ENCODE measurements at places on chromosomes 7 and 10.

DNA sequence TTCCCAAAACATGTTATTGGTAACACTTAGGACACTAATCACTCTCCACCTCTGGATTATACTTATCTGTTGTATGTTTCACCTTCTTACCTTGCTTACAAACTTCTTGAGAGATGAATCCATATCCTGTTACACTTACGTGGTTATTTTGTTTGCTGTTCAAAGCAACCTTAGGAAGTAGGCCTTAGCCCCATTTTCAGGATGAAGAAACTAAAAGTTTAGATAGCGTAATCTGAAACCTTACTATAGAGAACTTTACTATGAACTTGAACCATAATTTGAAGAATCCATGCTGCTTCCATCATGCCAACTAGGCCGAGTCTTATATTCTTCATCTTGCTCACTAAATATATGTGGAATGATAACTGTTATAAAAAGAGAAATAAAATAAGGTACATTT lies 4.6 kb downstream of the TES start:
- no peak for ATAC-seq

DNA sequence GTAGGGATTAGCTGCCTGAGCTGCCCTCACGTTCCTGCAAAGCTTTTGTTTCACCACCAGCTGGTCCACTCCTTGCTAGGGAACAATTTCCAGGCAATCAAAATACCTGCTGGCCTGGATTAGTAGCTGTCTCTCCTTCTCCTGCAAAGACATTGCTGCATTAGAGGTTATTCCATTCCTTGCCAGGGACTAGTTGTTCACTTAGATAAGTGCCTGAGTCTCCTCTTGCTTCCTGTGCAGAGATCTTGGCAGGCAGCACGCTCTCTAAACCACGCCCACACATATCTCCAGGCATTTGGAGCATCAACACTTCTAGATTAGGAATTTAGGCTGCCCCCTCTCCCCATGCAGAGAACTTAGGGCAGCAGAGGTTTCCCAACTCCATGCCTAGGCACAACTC lies 150.4 kb upstream of the SMIM30 start:
- ATAC-seq = no peak

- ATAC-seq = no peak
Observed at GRCh38 chr10:48557511-48558123, 47.3 kb downstream of the ARHGAP22 start.

DNA sequence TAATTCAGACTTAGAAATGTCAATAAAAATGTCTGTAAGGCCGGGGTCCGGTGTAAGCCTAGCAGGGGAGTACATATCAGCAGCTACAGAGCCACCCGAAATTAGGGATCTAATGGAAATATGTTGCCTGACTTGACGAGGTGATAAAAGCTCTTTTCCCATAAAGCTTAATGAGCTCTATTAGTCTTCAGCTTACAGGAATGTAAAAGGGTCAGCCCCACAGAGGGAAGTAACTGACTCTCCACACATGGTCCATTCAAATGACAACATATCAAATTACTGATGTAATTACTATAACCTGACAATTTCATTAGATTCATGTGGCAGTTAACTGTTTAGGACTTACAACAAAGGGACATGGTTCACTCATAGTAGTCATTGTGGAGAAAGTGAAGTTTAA lies 62.3 kb downstream of the ATE1 start:
- no peak for ATAC-seq

GRCh38 chr7:34158368-34159153 lies 253.2 kb downstream of the BMPER start:
- ATAC-seq = no peak

GRCh38 chr10:100148353-100149211 lies 37.2 kb downstream of the ERLIN1 start:
- ATAC-seq = no peak

DNA sequence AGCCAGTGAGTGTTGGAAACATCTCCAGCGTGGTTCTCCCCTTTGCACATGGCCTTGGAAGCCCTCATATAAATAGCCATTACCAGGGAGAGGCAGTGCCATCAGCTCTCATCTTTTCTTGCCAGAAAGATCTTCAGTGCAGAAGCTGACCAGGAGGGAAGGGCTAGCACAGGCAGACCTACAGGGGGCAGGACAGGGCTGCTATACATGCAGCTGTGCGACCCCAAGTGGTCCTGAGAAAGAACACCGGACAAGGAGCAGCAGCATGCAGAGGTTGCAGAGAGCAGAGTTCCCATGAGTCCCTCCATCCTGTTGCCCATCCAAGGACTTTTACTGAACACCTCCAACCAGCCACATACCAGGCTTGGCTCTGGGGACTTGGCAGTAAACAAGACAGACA lies 17.1 kb downstream of the GRID1 start:
- peak; percentile 78 for ATAC-seq

- ATAC-seq = peak; percentile 62
Observed at GRCh38 chr7:4613846-4614548, 68.1 kb upstream of the FOXK1 start.

- no peak for ATAC-seq
Observed at GRCh38 chr7:15648461-15648961, 38.0 kb downstream of the MEOX2 start.

DNA sequence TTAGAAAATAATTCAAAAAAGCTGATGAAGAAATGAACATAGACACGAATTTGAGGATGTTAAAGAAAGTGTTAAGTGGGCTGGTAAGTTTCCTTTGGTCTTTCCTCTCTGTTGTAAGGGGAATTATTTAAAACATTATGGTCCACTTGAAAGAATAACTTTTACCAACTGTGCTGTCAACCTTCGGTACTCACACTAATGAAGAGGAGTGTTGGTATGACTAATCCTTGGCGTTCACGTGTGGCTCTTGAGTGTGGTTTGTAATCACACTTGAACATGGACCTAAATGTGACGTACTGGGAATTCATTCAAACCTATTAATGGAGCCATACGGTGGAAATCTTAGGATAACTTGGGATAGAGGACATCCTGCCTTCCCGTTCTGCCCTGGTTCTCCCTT lies 41.3 kb downstream of the TBXAS1 start:
- ATAC-seq = no peak

DNA sequence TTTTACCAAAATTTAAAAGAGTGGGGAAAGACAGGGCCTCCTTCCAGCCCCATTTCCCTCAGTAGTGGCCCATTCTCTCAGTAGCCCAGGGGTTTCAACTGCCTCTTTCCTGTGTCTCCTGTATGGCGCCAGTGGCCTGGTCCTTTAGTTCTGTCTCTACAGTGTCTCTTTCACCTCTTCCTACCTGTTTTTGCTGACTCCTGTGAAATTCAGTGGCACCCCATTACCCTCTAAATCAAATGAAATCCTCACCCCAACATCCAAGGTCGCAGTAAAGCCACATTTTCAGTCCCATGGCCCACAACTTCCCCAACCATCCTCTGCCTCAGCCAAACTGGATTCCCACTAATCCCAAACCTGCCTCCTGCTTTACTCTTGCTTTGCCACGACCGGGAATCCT lies 200.7 kb downstream of the IPMK start:
- ATAC-seq = no peak

GRCh38 chr7:51593628-51594027 lies 277.0 kb upstream of the COBL start:
- ATAC-seq = no peak

- ATAC-seq = no peak
Observed at GRCh38 chr10:70747192-70747965, 37.8 kb downstream of the TBATA start.

DNA sequence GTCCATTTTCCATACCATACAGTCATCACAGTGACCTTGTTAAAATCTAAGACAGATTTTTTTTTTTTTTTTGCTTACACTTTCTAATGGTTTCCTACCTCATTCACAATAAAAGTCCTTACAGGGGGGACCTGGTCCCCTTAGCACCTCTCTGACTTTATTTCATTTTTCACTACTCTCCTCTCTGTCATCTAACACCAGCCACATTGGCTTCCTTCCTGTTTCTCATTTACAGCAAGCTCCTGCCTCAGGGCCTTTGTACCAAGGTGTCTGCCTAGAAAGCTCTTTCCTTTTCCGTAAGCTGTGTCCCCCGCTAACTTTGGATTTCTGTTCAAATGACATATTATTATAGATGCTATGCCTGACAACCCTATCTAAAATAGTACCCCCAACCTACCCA lies 27.7 kb downstream of the CC2D2B start:
- ATAC-seq = no peak

DNA sequence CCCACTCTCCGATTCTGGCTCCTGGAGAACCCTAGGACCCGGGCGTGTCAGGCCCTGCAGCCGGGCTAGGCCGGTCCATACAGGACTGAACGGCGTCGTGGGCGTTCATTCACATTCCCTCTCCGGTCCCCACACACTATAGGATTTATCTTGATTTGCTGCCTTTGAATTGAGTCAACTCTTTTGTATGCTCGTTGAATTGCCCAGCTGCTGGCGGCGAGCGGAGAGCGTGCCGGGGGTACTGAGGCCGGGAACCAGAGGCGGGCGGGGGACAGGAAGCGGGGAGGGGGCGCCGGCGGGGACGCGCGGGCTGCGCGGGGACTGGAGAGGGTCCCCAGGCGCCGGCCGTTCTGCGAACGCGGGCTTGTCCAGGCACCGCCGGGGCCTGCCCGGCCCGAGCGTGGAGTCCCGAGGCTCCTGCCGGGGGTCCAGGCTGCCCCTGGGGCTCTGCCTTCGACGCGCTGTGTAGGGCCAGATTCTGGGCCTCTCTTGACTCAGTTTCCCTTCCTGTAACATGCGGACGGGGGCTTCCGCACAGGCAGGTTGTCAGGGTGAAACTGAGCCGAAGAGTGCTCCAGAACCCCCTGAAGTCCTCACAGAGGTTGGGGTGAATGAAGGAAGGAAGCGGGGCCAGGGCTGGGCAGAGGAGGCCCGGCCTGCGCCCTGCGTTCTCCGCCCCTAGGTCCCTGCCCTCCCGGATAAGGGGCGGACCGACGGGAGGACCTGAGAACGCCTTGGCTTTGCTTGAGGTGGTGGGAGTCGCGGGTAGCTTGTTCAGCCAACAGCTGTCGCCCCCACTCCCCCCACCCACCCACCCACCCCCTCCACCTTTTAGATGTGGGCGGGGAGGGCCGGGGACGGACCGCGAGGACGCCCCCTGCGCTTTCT lies 769 bp upstream of the ELFN1 start:
- peak; percentile 34 for ATAC-seq

DNA sequence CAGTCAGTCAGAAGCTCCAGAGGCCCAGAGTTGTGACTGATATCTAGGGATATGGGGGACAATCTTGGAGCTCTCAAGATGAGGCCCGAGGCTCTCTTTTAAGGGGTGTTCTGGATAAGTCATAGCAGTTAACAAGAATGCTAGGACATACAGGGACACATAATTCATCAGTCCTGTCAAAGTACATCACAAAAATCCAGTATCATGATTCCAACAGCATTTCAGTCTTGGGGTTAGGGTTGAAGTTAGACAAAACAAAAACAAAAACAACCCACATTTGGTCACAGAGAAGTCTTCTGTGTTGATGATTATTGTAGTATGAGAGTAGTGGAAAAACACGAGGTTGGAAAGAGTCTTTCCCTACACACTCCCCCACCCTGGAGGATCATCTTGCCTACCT lies 39.4 kb downstream of the BTRC start:
- no peak for ATAC-seq

DNA sequence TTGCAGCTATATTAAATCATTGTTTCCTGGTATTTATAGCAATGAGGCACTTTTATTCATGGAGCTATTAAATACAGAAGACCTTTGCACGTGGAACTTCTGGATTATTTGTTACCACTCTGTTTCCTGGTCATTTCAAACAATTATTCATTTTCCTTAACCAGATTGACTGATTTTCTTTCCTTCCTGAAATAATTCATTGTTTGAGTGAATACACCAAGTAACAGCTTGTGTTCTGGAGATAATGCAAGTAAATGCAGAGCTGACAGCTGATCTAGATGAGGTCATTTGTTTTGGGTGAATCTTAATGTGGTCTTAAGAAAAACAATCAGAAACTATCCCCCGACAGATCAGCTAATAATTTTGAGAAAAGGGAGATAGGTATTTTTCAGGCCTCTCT lies 497.7 kb downstream of the KIF20B start:
- no peak for ATAC-seq

GRCh38 chr10:96038476-96039387 lies 4.7 kb upstream of the CCNJ start:
- ATAC-seq = no peak

DNA sequence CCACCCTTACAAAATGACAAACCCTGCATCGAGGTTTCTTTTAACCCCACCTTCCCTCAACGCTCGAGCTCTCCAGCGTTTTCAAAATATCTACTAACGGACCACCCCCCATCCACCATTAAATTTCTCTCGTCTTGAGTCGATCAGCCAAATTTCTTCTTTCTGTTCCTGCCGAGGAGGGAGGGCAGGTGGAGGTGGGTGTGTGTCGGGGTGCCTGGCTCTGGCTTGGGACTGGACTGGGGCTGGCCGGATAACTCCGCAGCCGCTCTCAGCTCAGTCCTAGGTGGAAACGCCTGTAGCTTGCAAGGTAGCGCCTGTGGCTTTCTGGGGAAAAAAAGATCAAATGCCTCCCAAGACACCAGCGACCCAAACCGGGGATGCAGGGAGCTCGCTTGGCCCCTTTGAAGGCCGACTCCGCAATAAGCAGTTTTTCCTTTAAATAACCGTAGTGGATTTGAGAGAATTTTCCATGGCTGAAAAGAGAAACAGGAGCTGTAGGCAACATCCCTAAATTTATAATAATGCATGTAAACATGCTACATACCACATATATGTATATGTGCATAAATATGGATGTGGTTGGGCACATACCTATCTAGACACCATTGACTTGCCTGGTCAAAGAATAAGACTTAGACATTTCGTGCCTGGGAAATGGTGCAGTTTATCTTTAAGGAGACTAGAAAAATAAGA lies 1.9 kb upstream of the TMEM178B start:
- ATAC-seq = peak; percentile 30

- ATAC-seq = peak; percentile 48
Observed at GRCh38 chr7:101952355-101953247, 135.2 kb downstream of the CUX1 start.

DNA sequence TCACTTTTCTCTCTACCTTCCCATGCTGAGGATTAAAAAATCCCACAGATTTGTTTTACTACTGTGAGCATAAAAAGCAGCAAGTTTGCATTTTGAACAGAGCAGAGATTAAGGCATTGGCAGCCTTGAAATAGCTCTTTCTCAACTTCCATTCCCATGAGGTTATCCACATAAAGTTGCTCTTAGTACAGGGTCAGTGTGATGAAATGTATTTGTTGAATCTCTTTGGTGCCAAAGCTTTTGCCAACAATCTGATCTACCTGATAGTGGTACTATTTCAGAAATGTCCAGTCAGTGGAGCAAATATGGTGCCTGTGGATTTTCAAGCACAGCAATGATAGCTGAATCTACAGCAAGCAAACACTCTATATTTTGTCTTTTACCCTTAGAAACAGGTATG lies 254.8 kb downstream of the INHBA start:
- ATAC-seq = no peak
